ENCODE measurements at places on chromosomes 11 and 22.
A peak's percentile ranks its signal among the peaks of the same experiment; 100 is the strongest.

DNA sequence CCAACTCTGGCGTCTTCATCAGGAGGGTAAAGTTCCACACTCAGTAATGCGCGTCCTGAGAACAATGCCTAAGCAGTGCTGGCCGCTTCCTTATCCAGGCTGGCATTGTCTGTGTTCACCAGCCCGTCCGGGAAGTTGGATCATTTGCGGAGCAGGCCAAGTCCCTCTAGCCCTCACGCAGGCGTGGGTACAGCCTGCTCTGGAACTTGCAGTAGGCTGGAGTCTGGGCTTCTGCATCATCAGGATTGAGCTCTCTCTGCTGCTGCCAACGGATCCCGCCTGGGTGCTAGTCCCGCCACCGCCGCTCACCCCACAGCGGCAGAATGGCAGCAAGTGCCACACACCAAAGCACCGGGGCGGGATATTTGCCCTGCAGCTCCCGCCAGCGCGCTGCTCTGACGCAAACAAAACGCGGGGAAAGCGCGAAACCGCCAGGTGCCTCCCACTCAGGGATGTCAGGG lies 29.0 kb downstream of the GLYATL1 start:
- DNase-seq, result no peak

GRCh38 chr22:19431649-19432132 lies at the start of gene HIRA:
TSS of gene HIRA (minus strand) at chr22:19431733. CDS start at chr22:19431476, 257 bp downstream.
- peak; percentile 61 for DNase-seq

GRCh38 chr22:38655519-38656255 lies 505 bp downstream of the FAM227A start:
- DNase-seq, result no peak

DNA sequence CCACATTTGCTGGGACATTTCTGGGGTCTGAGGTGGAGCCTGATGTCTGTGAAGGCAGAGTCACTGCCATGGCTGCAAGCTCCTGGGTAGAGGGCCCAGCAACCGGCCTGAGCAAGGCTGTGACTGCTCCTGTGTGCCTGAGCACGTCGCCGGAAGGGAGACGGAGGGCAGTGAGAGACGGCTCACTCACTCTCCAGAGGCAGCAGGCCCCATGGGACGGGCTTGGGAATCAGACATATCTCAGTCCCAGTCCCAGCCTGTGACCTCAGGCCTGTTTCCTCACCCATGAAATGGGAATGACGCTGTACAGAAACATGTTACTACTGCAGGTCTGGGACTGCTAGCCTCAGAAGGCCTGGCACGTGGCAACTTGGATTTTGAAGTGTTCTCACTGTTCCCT lies 36.4 kb upstream of the RASL10A start:
- DNase-seq, result no peak

GRCh38 chr11:62832336-62833234 lies at the start of gene TEX54:
TSS of gene TEX54 (minus strand) at chr11:62832841.
- DNase-seq, result no peak

DNA sequence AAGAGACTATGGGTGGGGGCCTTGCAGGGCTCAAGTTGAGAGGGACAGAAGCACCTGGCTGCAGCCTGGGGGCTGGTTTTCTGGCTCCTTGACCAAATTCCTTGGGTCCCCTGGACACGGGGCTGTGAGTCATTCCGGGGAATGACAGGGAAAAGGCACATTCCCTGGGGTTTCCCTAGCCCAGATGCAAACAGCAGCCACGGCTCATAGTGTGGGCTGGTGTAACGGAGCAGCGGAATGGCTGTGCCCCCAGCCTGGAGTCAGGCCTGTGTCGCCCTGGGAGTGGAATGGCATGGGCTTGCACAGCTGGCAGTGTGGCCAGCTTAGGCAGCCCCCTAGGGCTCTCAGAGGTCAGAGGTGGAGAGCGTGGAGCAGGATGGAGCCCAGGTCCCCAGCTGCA lies 77.6 kb upstream of the KCNQ1OT1 start:
- DNase-seq, result no peak

DNA sequence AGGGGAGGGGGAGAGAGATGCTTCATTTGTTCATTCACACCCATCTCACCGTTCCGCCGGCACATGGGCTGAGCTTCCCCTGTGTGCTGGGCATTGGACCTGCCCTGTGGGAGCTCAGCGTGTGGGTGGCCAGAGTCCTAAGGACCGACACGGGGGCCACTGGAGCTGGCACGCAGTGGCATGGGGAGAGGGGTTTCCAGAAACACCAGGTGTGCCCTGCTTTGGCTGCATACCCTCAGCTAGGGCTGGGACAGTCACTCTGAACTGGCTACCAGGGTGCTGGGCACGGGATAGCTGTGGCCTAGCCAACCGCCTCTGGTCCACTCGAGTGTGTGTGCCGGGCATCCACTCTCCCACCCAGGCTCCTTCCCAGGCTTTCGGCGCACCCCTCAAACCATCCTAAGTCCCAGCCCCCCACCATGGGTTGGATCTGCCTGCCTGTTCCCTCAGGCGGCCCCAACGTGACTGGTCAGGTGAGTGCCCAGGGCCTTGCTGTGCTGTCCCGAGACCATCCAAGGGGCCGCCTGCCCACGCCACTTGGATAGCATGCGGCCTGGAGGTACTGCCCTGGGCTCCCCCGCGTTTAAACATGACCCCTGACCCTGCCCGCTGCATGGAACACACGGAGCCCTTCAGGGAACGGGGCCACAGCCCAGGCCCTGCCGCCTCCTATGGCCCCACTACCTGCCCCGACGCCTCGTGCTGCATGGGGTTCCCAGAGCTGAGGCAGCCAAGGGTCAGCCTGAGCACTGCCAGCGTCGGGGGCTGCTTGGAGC lies 51.6 kb upstream of the LINC01488 start:
- DNase-seq, result no peak

DNA sequence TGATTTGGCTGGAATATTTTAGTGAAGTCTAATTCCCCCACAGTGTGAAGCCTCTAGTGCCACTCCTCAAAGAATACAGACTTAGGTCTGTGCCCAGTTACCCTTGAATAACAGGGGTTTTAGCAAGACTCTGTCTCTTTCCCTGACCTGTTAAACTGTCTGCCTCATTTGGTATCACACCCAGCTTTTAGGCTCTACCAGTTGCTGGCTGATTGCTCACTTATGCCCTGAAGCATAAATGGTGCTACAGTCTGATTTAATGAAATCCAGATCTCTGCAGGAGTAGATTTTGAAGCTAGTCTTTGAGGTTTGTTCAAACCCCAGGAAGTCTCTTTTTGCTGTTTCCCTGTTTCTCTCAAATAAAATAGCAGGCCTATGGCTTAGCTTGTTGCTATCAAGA lies 45.2 kb upstream of the LIPT2 start:
- no peak for DNase-seq

DNA sequence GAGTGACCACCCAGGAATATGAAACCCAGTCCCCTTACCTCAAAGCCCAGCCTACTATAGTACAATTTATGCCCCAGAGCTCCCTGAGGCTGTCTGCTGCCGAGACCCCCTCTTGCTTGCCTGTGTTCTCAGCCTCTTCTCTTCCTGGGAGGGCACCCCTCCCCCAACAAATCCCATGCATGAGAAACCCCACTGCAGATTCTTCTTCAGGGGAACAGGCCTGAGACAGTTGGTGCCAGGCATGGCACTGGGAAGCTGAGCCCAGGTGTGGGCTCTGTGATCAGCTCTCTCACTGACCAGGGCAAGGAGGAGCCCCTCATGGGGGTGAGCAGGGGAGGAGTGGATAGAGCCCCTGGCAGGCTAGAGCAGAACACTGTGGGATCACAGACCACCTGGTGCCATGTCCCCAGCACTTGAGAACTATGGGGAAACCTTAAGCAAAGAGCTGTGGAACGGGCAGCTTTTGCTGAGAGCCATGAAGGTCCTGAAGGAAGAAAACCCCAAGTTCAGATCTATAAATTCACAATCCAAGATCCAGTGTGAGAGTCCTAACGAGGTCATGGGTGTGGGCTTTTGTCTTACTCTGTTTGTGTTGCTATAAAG lies 46.5 kb upstream of the TH start:
- no peak for DNase-seq

DNA sequence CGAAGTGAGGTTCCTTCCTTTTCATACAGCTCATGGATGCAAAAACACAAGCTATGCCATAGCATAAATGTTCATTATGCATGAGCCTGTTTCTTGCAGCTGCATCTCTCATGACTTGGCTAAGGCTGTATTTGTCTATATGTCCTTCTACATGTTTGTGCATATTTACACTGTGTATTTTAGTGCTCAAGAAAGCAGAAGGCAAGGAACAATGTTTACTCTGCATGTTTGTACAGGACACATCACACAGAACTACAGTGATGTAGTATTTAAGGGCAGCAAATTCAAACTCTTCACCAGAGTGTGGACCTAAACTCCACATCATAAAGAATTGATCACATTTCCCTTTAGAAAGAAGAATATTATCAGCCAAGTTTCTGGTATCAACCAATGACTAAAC lies 170.3 kb downstream of the CADM1 start:
- DNase-seq, result no peak

DNA sequence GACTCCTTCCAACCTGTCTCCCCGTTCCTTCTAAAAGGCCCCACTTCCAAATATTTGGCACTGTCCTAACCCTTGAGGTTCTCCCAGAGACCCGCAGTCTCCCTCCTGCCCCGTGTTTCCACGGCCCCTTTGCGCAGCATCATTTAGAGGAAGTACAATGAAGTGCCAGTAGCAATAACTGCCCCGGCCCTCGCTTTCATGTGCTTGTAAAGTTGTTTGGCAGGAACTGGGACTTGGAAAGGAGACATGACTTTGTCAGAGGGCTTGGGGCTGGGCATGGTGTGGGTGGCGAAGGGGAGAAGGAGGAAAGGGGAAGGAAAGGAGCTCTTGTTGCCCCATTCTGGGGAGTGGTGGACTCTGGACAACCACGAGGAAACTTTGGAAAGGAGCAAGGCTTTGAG lies 2.6 kb downstream of the CD44 start:
- DNase-seq, result no peak

DNA sequence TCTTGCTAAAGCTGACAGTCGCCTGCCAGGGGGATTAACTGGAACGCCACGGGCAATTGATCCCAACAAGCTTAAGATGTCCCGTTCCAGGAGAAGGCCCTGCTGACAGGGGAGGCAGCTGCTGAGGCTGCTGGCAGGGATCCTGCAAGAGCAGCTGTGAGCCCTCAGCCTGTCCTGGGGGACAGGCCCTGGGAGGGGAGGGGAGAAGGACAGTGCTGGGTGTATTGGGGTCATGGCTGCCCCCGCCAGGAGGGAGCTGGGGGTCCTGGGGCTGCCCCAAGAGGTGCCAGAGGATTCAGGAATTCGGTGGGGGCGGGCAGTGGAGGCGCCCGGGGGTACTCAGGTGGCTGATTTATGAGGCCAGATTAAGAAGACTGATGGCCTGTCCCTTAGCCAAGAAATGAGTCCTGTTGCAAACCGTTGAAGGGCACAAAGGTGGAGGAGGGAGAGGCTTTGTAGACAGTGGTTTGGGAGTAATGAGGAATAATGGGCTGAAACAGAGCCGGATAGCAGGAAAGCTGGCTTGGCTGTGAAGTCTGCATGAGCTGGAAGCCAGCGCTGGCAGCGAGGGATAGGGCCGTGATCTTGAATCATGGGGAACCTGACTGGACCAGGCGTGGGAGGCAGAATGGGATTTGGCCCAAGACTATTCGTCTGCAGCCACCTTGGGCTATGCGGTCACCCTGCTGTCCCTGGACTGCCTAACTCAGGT lies 133.5 kb downstream of the CACNA1I start:
- no peak for DNase-seq

GRCh38 chr22:36808721-36809344 lies 8.0 kb downstream of the PVALB start:
- peak; percentile 48 for DNase-seq

- DNase-seq, result no peak
Observed at GRCh38 chr22:49363526-49364230, 464.0 kb downstream of the BRD1 start.

DNA sequence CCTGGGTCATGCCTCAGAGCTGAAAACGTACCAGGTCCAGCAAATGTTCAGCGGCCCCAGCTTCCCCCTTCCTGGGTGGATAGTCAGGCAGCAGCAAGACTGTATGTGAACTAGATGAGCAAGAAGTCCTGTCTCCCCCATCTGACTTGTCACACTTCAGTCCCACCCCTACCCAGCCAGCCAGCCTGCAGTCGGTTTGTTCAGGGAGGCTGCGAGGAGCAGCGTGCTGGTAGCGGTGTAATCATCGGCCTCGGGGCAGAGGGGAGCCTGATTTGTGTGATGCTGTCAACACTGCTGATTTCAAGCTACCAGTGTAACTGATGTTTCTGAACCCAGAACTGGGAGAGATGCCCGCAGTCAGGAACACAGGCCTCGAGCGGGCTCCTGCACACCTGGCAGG lies 9.6 kb downstream of the TMEM258 start:
- DNase-seq, result no peak
